ENCODE measurements at places on chromosomes 3 and 15. TPM values are rescaled to one million over a fixed set of nuclear protein-coding genes. Genes with fewer than 3 reads are reported as not detected.

- DNase-seq, result no peak
Measured at GRCh38 chr3:8642001-8642400, 2.6 kb downstream of the SSUH2 start.

DNA sequence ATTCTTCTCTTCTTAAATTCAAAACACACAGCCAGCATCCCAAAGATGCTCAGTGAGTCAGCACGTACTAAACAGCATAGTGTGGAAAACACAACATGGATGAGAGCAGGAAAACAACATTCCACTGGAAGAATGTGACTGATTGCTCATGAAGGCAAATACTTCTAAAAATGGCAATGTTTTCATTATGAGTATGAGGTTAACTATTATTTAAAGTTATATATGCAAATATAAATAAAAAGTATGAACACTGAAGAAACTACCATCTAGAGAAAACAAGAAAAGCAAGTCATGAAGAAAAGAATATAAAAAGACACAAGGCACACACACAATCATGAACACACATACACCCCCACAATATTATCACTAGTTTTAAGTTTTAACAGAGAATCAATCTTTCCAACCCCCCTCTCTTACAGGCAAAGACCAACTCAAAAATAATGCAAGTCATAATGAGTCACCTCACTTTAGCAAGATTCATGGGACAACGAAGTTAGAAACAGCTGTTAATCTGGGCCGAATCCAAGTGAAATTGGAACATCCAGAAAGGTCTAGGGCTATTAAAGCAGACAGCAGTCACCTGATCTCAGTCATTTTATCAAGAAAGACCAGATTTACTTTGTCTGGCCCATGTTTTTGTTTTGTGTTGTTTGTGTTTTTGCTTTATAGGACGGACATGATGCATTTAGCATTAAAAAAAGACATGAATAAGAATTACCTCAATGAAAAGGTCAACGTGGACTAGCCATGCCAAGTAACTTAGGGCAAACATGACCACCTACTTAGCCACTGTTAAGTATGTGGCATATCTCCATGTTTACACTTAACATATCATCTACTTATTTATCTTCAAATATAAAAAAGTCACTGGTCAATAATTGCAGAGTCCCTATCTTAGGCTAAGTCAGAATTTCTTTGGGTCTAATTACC is 18.1 kb downstream of the GBE1 start:
- no peak for DNase-seq

DNA sequence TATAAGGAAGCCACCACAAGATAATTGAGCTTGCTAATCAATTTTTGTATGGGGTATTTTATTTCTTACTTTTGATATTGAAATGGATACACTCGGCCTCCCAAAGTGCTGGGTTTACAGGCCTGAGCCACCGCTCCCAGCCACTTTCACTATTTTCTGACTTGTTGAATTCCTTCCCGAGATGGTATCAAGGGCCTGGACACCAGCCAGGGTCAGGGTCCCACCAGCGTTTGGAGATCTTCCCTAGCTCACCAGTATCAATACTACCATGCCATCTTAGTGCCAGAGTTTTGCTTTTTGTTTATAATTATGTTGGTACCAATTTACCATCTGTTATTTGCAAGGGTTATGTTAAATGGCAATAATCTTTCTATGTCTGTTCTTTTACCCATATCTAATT is 5.5 kb upstream of the SELENOT start:
- no peak for DNase-seq

- peak; percentile 73 for DNase-seq
Measured at GRCh38 chr3:42535981-42536784, 33.7 kb downstream of the VIPR1 start.

Gene LRRC2
- 2.8 TPM for total RNA-seq
